ENCODE measurements at places on chromosomes 6 and 20.
A peak's percentile ranks its signal among the peaks of the same experiment; 100 is the strongest.

- no peak for DNase-seq
- H3K27ac ChIP-seq, result no peak overlapping the region
- H3K4me3 ChIP-seq, result no peak overlapping the region
- H3K36me3 ChIP-seq, result no peaks in the 10 kb centered on the region
Observed at GRCh38 chr6:46773201-46773855, 19.9 kb upstream of the MEP1A start.

- no peaks in the 10 kb centered on the region for H3K27me3 ChIP-seq
- no peak for DNase-seq
- no peaks in the 10 kb centered on the region for H3K36me3 ChIP-seq
- no peak overlapping the region for H3K4me3 ChIP-seq
Observed at GRCh38 chr6:145967549-145967948, 3.4 kb upstream of the SHPRH start.

DNA sequence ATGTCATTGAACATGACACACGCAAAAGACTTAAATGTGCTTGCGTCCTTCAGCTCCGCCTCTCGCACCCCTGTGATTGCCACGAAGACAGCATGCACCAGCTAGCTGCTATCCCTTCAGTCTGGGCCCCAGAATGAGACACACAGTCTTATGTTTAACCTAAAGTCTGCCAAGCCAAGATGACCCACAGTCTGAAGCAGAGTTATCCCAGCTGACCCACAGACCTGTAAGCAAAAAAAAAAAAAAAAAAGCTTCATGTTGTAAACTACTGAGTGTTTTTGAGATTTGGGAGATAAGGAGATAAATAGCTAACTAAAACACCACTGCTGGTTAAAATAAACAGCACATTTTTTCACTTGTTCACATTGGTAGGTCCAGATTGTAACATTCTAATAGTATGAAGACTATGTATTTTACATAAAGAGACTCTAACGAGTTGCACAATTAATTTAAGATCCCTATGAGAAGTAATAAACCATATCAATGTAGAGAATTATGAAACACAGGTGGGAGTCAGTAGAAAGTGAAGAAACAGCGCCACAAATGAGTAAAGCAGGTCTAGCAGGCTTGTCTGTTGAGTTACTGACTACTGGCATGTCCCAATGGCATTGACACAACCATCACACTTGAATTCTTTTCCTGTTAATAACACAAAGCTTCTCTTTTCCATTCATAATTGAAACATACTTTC, 47.4 kb upstream of the CCDC28A start:
- no peak overlapping the region for H3K27ac ChIP-seq
- H3K4me3 ChIP-seq, result no peak overlapping the region

DNA sequence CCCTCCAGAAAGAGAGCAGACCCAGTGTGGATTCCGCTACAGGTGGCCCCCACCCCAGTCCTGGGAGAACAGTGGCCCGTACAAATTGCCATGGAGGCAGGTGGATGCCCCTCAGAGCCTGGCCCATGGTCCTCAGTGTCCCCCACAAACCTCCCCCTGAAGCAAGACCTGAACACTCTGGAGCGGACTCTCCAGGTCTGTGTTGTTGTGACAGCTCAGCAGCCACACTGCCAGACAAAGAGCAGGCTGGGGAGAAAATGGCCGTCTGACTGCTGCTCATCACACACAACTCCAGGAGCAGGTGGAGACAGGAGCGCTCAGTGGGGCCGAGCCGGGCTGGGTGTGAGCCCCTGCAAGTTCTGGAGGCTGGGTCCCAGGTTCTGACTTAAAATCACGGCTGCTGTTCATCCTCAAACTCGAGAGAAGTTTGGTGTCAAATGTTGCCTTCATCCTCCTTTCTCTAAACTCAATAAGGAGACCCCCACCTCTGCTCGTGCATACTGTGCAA, 241.8 kb downstream of the CDH4 start:
- no peak overlapping the region for H3K27ac ChIP-seq
- DNase-seq, result no peak
- no peaks in the 10 kb centered on the region for H3K27me3 ChIP-seq
- H3K36me3 ChIP-seq, result no peaks in the 10 kb centered on the region

DNA sequence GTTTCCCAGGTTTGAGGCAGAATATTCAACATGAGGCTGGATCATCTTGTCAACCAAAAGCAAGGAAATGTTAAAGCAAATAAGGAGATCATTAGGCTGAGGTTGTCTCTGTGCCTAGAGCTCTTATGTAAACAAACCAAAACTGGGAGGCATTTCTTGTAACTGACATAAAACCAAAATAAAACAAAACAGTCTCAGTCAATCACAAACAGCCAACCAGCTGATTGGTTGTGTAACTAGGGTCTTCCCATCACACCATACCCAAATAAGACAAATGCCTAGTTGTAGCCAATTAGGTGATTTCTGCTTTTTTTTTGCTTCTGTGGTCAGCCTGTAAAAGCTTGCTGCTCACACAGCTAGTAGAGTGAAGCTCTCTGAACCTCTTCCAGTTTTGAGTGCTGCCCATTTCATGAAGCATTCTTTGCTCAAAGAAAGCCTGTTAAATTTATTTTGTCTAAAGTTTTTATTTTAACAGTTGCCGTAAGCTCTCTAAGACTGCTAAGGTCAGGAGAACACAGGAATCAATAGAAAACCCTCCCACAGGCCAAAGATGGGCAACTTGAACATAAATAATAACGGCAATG, 8.9 kb upstream of the FITM2 start:
- DNase-seq, result no peak
- H3K27me3 ChIP-seq, result peaks cover 2% of the 10 kb centered on the region
- H3K36me3 ChIP-seq, result no peaks in the 10 kb centered on the region
- no peak overlapping the region for H3K4me3 ChIP-seq
- no peak overlapping the region for H3K27ac ChIP-seq

DNA sequence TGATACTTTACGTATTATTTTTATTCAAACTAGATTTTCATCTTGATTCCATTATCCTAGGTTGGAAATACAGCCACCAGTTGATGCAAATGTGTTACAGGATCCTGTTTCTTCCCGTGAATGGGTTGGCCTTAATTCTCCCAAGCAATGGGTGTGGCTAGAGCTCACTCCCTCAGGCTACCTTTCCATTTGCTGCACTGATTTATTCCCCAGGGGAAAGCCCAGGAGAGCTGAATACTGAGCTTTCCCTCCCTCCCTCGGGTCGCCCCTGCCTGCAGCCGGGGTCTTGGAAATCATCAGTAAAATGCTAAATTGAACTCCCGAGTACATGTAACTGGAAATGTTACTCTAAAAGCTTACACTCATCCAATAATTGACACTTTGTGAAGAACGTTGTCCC, 9.9 kb downstream of the SMOC2 start:
- H3K4me3 ChIP-seq, result no peak overlapping the region
- H3K4me1 ChIP-seq, result no peaks in the 10 kb centered on the region
- H3K36me3 ChIP-seq, result no peaks in the 10 kb centered on the region
- peaks cover 7% of the 10 kb centered on the region for H3K27me3 ChIP-seq

DNA sequence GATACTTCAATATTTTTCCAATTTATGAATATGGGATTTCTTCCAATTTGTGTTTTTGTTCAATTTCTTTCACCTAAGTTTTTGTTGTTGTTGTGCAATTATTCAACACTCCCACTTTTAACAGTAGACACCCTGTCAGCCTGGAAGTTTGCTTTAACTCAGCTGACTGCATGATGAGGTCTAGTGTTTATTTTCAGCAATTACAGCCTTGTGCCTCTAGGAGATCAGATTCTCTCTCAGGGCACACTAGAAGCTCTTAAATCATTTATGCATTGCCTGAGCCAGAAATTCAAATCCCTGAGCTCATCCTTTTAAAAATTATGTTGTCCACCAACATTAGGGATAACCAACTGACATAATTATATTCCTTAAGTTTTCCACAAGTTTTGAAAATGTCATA, 85.7 kb downstream of the MRAP2 start:
- no peak overlapping the region for H3K27ac ChIP-seq
- peaks cover 2% of the 10 kb centered on the region for H3K27me3 ChIP-seq
- peaks cover 4% of the 10 kb centered on the region for H3K36me3 ChIP-seq
- DNase-seq, result no peak
- no peak overlapping the region for H3K4me3 ChIP-seq

GRCh38 chr6:144066741-144067484, 28.5 kb downstream of the SF3B5 start:
- H3K27me3 ChIP-seq, result peaks cover 17% of the 10 kb centered on the region
- no peak overlapping the region for H3K27ac ChIP-seq
- DNase-seq, result no peak
- H3K4me1 ChIP-seq, result peaks cover 19% of the 10 kb centered on the region
- no peak overlapping the region for H3K4me3 ChIP-seq
- H3K36me3 ChIP-seq, result peaks cover 4% of the 10 kb centered on the region

DNA sequence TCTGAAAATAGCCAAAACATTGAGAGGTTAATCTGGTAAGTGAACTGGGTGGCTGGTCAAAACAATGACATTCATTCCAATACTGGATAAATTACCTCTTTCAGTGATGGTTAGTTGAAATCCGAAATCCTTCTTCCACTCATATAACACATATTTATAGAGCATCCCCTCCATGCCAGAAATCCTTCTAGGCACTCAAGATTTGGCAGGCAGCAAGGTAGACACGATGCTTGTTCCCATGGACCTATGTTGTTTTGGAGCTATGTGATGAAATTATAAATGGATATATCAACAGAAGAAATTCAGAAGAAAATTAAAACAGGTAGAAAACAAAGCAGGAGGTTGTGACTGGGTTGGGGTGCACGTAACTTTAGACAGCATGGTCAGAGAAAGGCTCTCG, 26.3 kb upstream of the SNRPB2 start:
- no peak for DNase-seq
- no peak overlapping the region for H3K4me3 ChIP-seq
- peaks cover 5% of the 10 kb centered on the region for H3K4me1 ChIP-seq

GRCh38 chr20:44056010-44056698, 130.8 kb downstream of the JPH2 start:
- peak; percentile 65 for DNase-seq
- no peak overlapping the region for H3K27ac ChIP-seq
- H3K4me3 ChIP-seq, result no peak overlapping the region
- no peaks in the 10 kb centered on the region for H3K36me3 ChIP-seq

- peaks cover 5% of the 10 kb centered on the region for H3K27me3 ChIP-seq
- DNase-seq, result peak; percentile 60
- peaks cover 40% of the 10 kb centered on the region for H3K4me1 ChIP-seq
- H3K36me3 ChIP-seq, result no peaks in the 10 kb centered on the region
Observed at GRCh38 chr6:104952911-104953399, 4.0 kb upstream of the LIN28B start.

DNA sequence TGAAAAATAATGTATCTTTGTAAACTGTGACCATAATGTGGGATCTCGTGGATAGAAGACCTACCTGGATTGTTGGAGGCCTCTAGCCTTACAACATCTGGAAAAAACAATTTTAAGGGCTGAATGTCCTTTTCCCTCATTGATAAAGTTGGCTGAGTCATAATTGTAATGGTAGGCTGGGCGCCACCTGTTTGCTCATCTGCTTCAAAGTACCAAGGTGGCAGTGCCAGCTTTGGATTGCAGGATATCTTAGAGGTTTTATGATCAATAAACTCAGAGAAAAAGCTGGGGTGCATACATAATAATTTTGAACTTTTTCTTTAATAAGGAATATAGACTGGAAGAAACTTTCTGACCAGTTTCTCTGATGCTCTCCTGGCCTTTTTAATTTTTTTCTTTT, 653.4 kb downstream of the MMUT start:
- H3K27ac ChIP-seq, result no peak overlapping the region
- no peaks in the 10 kb centered on the region for H3K36me3 ChIP-seq
- no peaks in the 10 kb centered on the region for H3K4me1 ChIP-seq
- DNase-seq, result no peak

- no peak overlapping the region for H3K27ac ChIP-seq
- H3K27me3 ChIP-seq, result peaks cover 2% of the 10 kb centered on the region
- no peak for DNase-seq
Observed at GRCh38 chr6:101845621-101846020, 452.1 kb downstream of the GRIK2 start.

DNA sequence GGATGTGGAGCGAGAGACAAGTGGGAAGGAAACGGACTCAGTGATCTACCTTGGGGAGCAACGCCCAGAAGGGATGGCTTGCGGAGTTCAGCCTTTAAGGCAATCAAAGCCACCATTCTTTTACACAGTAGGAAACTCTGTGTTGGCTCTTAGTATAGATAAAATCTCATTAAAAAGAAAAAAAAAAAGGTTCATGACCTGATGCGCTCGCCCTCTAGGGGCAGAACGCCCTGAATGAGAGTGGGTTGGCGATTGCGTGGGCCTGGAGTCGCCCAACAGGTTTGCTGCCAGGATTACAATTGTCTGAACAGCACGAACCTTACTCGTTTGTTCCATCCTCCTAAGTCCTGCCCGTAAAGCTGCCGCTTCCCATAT, 1.2 kb downstream of the TPD52L1 start:
- peak overlapping the region; percentile 86 for H3K27ac ChIP-seq
- peak; percentile 45 for DNase-seq
- peaks cover 4% of the 10 kb centered on the region for H3K27me3 ChIP-seq

- no peaks in the 10 kb centered on the region for H3K36me3 ChIP-seq
- peaks cover 15% of the 10 kb centered on the region for H3K27me3 ChIP-seq
- H3K4me3 ChIP-seq, result no peak overlapping the region
- H3K27ac ChIP-seq, result no peak overlapping the region
Observed at GRCh38 chr6:33927616-33928015, 123.8 kb upstream of the MLN start.

- H3K4me1 ChIP-seq, result no peaks in the 10 kb centered on the region
- H3K27me3 ChIP-seq, result peaks cover 5% of the 10 kb centered on the region
- no peak for DNase-seq
- no peak overlapping the region for H3K4me3 ChIP-seq
- H3K36me3 ChIP-seq, result peaks cover 6% of the 10 kb centered on the region
- no peak overlapping the region for H3K27ac ChIP-seq
Observed at GRCh38 chr6:142421285-142422117, 119.7 kb downstream of the ADGRG6 start.

DNA sequence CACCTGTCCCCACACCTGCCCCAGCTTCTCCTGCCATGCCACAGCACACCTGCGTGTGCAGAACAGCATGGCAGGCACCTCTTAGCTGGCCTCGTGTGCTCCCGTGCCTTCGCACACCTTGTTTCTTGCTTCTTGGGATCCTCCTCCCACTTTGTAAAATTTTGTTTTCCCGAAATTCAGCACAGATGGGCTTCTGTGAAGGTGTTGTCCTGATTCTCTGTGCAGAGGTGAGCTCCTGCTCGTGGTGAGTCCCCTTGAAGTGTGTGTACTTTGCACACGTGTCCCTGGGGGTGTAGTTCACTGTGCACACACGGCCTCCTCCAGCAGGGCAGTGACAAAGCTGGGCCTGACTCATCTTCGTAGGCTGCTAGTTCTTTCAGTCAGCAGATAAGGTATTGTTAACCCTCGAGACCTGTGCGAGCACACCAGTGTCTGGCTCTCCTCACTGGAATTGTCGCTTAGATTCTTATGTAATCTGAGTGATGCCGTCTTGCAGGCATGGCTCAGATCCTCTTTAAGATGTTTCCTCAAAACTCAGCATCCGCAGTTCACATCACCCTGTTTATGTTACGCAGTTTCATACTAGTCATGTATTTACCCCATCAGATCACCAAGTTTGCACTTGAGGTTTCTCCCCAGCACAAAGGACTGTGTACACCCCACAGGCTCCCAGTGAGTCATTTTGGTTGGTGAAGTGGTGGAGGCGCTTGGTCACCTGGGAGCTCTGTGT, 77.7 kb downstream of the CDYL start:
- H3K27me3 ChIP-seq, result peaks cover 5% of the 10 kb centered on the region
- H3K4me1 ChIP-seq, result no peaks in the 10 kb centered on the region
